RKO (cell line): ENCODE measurements at places on chromosomes 5 and 9.

- no peak for DNase-seq
Measured at GRCh38 chr5:133778636-133779035, 166.3 kb upstream of the FSTL4 start.

- DNase-seq, result no peak
Measured at GRCh38 chr9:2934241-2934650, 90.4 kb upstream of the PUM3 start.

GRCh38 chr5:10838038-10838437 is 77.0 kb upstream of the DAP start:
- no peak for DNase-seq

- DNase-seq, result peak; percentile 61
Measured at GRCh38 chr5:142602720-142603245, 83.1 kb downstream of the FGF1 start.

DNA sequence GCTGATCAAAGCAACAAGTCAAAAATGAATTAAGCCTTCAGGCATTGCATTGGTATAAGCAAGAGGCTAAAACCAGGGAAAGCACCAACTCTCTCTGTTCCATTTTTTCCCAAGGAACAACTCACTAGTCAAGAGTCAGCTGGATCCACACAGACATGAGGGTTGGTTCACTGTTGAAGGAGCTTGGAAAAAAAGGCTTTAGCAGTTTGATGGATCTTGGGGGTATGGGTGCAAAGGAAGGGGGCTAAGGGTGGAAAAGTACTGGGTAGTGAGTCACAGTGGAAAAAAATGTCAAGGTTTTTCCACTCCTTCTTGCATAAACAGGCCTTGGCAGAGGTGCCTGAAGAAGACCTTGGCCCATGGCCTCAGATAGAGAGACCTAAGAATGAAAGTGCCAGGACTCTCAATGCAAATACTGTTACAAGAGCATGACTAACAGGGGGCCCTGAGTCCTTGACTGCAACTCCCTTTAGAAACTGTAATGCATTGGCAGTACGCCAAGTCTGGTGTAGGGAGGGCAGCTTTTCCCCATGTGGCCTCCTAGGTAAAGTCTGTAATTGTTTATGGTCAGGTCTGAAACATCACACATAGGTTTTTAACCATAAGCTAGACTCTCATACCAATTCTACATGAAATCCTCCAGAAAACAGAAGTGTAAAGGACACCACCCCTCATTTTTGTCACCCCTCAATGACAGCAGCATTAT is 23.7 kb downstream of the ACTL7A start:
- DNase-seq, result peak; percentile 58

GRCh38 chr9:99180199-99180598 is 41.5 kb downstream of the ALG2 start:
- DNase-seq, result no peak

DNA sequence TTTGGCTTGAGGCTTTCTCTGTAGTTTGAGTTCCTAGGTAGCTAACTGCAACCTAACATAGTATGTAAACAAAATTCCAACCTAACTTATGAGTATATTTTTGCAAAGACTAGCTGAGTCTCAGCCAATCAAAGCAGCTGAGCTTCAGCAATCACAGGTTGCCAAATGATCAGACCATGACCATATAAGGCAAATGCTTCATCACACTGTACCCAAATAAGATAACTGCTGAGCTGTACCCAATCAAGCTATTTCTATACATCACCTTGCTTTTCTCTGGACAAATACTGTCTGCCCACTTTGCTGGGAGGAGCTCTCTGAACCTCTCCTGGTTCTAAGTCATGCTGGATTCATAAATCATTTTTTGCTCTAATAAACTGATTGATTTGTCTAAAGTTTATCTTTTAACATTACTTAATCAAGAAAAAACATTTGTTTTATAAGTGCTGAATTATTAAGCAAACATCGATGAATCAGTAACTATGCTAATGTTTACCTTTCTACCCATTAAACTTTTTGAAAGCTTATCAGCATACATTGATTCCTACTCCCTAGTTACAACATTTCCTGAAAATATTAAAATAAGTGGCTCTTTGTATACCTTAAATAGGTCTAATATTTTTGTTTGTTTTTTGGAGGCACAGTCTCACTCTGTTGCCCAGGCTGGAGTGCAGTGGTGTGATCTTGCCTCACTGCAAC is 129.7 kb upstream of the PCA3 start:
- DNase-seq, result no peak

- DNase-seq, result no peak
Measured at GRCh38 chr5:165030971-165031370, 1525.6 kb downstream of the MAT2B start.
